Choroid plexus epithelial cell (primary cell): ENCODE measurements at places on chromosomes 16 and 17.

GRCh38 chr17:76585033-76585648, 519 bp downstream of the ST6GALNAC2 start:
- DNase-seq, result no peak

DNA sequence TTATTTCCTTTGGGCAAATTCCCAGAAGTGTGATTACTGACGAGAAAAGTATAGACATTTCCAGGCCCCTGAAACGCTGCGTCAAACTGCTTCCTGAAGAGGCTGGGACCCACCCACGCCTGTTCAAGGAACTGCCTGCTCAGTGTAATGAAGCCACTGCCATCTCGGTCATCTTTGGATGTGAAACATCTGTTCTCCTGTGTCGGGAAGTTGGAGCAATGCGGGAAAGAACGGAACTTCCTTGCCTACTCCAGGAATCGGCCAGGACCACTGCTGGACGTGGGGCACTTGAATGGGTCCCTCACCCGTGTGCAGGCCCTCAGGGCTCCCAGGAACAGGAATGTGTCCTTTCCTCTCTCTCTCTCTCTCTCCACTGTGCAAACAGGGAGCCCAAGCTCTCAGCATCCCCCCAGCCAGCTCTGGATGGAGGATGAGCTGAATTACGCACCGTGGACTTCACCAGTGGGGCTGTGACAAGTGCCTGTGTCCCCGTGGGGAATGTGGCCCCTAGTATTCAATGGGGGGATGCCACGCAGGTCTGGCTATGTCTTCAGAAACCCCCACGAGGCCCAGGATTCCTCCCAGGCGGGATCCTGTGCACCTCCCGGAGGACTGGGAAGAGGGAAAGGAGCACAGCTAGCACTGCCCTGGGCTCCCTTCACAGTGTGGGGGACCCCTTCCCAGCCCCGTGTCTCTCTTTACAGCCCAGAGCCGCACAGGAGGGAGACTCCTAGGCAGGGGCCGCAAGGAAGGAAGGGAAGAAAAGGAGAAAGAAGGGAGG, 18.3 kb upstream of the LITAF start:
- peak; percentile 62 for DNase-seq

- no peak for DNase-seq
Observed at GRCh38 chr16:1283296-1283695, 26.1 kb upstream of the UBE2I start.

DNA sequence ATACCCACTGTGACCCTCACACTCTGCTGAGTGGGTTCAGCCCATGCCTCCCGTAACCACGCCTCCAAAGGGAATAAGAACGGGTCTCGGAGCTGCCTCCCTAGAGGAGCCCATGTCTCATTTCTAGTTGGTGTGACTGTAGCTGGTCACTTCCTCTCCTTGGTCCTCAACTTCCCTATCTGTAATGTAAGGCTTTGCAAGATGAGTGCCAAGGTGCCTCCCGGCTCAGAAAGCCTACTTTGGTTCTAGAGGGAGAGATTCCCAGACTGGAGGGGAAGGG, 20.8 kb downstream of the C16orf74 start:
- DNase-seq, result no peak

DNA sequence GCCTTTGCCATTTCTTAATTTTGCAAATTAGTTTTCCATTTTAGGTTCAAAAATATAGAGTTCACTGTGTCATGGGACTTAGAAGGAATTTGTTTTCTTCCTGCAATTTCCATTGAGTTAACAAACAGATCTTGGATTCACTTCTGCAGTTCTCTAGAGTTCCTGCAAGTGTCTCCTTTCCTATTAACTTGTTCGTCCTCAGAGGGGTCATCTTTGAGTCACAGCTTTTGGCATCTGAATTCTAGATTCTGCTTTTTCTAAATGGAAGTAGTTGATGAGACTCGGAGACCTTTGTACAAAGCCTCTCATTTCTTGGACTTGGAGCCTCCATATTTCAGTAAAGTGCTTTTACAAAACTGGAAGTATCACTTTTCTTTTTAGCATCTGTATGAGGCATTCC, 323.3 kb downstream of the BCAS3 start:
- peak; percentile 73 for DNase-seq

GRCh38 chr17:16068323-16068722, 68.7 kb downstream of the TTC19 start:
- DNase-seq, result no peak

GRCh38 chr17:9244066-9245052, 223.0 kb downstream of the NTN1 start:
- DNase-seq, result peak; percentile 92

DNA sequence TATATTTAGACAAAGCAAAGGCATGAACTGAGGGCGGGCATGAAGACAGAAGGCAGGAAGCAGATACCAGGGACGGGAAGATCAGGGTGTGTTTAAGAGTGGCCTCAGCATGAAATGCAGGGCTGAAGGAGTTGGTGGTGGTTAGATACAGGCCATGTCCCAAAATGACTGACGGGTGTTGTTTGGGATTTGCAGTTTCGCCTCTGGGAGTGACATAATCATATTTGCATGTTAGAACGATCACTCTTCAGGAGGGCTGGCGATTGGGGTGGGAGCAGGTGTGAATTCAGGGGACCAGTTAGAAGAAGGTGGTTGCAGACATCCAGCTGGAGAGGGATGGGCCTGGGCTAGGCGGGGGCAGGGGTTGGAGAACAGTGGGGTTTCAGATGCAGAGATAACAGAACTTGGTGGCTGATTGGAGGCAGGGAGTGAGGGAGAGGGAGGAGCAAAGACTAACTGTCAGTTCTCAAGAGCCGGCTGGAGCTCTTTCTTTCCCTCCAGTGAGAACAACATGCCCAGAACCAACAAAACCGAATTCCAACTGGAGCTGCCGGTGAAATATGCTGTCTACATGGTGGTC, 27.2 kb upstream of the ITGAX start:
- DNase-seq, result no peak

- DNase-seq, result peak; percentile 19
Observed at GRCh38 chr17:41695134-41695661, 6.5 kb downstream of the EIF1 start.

- DNase-seq, result no peak
Observed at GRCh38 chr16:74249846-74250245, 46.8 kb upstream of the PSMD7 start.

DNA sequence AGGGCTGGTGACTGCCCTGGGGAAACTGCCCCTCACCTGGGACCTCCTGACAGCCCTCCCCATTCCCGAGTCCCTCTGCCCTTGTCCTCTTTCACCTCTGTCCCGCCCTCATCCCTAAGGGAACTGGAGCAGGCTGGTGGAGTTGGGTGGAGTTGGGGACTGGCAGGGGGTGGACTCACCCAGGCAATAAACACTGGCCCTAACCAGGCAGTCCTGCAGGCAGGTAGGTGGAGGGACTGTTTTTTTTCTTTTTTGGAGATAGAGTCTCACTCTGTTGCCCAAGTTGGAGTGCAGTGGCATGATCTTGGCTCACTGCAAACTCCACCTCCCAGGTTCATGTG, 11.7 kb downstream of the GCGR start:
- no peak for DNase-seq

DNA sequence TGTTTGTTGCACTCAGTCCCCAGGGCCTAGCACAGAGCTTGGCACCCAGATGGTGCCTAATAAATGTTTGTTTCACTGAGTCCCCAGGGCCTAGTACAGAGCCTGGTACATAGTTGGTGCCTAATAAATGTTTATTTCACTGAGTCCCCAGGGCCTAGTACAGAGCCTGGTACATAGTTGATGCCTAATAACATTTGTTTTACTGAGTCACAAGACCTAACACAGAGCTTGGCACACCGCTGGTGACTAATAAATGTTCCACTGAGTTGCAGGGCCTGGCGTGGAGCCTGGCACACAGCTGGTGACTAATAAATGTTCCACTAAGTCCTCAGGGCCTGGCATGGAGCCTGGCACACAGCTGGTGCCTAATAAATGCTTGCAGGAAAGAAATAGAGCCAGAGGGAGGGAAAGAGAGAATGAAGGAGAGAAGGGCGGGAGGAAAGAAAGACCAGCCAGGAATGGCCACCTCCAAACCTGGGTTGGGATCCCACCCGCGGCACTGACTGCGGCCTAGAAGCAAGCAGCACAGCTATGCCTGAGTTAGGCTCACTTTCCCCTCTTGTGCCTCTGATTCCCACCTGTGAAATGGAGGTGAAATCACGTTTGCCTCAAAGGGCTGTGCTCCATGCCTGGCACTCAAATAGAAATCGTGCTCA, 7.5 kb downstream of the SLC5A11 start:
- no peak for DNase-seq

GRCh38 chr17:71725811-71726210, 395.0 kb upstream of the SOX9 start:
- DNase-seq, result no peak

DNA sequence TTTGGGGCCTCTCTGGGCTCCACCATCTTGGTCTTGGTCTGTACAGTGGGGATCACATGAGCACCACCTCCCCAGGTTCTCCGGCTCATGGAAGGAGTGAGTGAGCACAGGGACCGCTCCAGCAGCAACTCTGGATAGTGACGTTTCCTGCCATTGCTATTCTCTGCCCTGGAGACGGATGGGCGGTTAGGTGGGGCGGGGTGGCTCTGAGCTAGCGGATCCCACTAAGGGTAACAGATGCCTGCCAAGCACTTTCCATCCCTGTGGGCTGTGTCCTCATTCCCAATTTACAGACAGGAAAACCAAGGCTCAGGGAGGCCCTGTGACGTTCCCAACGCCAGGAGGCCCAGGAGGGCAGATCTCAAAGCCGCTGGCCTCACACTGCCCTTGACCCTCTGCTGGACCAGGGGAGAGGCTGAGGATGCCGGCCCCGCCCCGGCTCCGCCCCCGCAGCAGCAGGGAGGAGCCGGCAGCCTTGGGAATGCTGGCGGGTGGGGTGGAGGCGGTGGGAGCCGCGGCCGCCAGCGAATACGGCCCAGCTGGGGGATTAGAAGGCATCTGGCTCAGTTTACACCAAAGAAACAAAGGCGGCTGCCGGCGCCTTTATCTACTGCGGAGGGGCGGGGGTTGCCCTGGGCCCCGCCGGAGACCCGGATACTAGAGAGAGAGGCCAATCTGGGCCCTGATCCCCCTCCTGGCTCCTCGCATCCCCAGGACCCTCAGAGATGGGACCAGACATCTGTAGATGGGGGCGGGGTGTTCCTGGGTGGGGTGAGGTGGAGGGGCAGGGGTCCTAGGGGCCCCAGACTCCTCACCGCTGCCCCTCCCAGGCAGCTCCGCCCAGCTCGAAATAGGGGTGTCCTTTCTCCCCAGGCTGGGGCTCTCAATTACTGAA, 122.3 kb upstream of the CIBAR2 start:
- DNase-seq, result peak; percentile 83

DNA sequence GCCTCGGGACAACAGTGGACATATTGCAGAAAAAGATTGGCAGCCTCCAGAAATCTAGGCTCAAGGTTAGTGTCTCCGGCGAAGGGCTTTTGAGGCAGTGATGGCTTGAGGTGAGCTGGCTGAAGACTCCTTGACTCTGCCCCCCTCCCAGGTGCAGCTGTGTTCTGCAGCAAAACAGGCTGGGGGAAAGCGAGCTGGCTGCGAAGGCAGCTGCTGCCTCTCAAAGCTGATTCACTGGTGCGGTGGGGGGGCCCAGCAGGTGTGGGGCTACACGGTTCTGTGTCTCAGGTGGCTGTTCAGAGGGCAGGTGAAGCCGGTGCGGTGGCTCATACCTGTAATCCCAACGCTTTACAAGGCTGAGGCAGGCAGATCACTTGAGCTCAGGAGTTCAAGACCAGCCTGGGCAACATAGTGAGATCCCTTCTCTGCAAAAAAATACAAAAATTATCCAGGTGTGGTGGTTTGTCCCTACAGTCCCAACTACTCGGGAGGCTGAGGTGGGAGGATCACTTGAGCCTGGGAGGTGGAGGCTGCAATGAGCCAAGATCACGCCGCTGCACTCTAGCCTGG, 22.9 kb downstream of the C16orf96 start:
- no peak for DNase-seq

DNA sequence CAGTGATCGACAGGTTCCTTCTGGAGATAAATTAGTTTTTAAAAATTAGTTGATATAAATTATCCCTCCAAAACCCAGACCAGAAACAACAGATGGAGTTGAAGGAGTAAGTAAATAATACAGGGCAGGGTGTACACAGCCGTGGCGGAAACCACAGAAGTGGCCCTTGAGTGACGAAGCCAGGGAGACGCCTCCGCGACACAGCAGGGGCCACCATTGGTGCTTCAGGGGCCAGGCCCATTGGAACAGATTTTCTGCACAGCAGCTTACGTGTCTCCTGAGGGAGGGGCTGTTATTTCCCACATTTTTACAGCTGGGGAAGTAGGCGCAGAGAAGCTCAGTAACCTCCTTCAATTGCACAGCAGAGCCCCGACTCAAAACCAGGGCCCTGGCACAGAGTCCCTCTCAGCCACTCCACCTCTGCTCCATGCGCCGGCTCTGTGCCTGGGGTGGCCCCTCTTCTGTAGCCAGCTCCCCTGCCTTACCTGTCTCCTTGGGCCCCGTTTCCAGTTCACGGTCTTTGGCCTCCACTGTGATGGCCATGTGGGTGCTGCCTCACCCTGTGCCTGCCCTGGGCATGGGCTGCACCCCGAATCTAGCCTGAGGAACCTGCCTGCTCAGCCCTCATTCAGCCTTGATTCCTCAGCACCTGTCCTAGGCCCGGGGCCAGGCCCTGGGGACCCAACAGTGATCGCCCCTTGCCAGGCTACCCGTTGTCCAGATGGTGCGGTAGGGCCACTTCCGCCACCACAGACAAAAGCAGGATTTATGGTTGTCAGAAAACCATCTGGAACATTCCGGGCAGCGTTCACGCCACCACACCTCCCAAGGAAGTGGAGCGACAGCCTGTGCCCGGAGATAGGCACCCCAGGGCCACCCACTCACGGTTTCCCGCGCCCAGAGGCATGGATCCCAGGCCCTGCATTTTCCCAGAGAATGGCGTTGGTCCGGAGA, 128.5 kb upstream of the GSE1 start:
- no peak for DNase-seq

DNA sequence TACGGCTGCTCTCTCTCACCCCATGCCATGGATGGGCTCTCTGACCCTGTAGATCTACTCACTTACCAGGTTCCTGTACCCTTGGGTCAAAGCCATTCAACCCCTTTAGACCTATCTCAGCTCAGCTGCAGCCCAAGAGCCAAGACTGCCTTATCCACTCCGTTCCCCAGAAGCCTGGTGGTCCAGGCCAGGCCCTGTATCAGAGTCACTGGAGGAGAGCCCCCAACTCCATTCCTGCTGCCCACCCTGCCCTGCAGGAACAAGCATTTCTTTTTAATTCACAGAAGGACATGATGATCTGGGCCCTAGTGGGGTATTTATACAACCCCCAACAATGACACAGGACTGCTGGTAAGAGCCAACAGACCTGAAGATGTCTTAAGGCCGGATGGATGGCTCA, 76.8 kb downstream of the AIPL1 start:
- no peak for DNase-seq

GRCh38 chr16:4390266-4391260, 18.9 kb downstream of the VASN start:
- no peak for DNase-seq
